ELR (cell line): ENCODE measurements at places on chromosomes 6 and 20.
A peak's percentile ranks its signal among the peaks of the same experiment; 100 is the strongest.

- DNase-seq = peak; percentile 37
Observed at GRCh38 chr6:29887330-29887818, 55.0 kb upstream of the HLA-A start.

- DNase-seq = no peak
Observed at GRCh38 chr6:35082733-35083403, 58.3 kb downstream of the TCP11 start.

DNA sequence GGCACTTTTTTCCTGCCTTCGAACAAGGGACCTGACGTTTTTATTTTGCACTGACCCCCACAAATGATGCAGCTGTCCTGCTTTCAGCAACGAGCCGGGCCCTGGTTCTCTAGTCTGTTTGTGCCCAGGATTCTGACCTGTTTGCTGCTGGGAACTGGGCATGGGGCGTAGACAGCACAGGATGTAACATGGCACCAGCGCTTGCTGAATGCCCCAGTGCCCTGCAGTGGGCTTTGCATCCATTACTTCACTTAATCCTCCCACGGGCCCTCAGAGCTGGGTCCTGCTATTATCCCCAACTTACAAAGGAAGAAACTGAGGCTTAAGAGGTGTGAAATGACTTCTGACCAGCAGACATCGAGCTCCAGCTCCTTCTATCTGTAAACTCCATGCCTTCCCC, 80.4 kb upstream of the PMEPA1 start:
- DNase-seq = no peak

DNA sequence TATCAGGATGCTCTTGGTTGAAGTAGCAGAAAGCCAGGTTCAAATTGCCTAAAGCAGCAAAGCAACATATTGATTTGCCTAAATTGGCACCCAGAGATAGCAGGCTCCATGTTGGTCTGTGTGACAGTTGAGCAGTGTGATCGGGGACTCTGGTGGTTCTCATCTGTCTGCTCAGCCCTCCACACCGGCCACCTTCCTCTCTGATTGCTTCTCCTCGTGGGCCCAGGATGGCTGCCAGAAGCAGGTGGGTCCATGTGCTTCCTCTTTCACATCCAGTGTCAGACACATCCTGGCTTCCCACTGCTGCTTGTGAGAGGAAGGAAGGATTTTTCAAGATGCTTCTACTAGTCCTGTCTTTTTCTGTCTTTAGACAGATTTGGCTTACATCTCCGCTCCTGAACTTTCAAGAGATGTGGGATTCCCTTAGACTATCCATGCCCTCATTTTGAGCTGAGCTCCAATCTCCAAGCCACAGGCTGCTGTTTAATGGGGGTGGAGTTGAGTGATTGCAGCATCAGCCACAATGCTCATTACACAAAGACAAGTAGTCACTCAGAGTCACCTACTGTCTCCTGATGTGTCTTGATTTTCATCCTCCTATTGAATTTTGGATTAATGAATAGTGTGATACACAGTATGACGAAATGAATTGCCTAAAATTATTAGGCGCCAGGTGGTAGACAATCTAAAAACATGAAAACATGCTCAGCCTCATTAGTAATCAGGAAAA, 122.2 kb downstream of the ZDHHC14 start:
- DNase-seq = no peak

- DNase-seq = no peak
Observed at GRCh38 chr6:101079696-101080270, 198.7 kb upstream of the ASCC3 start.

DNA sequence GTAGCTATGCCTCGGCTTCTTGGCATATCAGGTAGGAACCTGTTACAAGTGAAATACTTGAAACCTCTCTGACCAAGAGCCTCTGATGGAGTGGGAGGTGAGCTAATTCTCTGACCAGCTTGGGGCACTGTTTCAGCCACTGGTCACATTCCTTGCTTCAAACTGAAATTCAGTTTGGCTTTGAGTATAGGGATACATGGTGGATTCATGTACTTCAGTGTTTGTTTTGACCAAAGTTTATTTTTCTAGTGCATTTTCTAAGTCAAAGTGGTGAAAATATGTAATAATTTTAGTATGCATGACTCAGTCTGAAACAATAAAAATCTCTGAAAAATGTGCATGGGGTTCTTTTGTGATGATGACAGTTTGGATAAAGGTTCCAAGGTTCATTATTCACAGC, 18.6 kb downstream of the TTPAL start:
- peak; percentile 77 for DNase-seq

DNA sequence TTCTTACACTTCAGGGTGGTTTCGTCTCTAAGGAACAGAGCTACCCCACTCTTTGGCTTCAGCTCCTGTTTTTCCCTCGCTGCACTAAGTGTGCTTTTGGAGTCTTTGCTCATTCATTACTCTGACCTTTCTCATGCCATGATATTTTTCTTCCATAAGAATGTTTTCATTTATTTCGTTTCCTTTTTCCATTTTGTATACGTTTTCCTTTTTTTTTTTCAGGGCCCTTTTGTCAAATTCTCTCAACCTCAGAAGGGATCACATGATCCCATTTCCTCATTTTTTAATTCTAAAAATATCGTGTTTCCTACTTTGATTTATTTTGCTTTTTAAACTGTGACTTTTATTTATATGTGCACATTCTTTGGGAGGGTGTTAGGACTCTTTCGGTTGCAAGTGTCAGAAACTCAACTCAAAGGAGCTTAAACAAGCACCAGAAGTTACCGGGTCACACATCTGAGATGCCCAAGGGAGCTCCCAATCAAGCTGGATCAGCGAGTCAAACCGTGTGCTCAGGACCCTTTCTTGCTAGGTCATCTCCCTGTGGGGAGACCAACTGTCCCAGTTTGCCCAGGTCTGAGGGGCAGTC, 40.6 kb downstream of the GCNT2 start:
- DNase-seq = no peak

DNA sequence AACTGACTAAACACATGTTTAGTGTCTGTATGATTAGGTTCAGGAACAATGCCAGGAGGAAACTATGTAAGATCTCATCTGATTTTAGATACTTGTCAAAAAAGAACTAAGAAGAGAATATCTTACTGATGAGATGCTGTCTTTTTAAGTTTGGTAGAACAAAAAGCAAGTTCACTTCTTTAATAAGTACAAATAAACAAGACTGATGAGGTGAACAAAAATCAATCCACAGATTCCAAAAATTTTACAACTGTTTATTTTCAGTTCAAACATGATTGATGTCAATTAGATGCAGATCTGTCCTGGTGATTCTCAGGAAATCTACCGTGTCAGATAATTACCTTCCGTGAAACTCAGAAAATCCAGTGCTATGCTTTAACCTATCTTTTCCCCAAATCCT, 24.9 kb downstream of the EPHA7 start:
- no peak for DNase-seq

DNA sequence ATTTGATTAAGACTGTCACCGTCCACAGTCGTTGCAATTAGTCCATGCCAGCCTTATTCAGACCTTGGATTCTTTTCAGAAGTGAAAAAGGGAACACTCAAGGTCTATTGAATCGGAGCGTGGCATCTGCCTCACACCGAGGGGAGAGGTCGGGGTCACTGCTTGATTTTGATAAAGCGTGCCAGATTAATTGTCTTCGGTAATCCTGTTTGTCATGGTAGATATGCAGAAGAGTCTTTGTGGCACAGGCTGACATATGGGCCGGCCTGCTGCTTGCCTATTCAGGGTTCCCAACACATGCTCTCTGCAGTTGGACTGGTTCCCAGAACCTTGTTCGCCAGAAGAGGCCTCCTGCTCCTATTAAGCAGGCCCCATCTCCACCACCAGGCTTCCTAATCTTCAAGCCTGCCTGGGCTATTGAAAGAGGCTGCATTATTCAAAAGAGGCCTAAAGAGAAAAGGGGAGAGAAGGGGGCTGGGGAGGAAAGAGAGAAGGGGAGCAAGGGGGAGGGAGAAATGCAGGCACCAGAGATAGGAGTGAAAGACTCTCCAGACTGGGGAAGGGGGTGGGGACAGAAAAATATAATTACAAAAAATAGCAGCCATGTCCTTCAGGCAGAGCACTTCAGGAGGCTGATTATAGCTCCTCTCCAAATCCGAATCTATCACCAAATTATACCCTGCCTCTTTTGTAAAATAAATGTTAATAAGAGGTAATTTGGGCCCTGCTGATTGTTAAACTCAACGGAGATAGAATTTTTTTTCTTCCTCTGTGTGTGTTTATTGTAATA, 611.3 kb downstream of the HDGFL1 start:
- DNase-seq = no peak
